ENCODE measurements at places on chromosomes 16 and 17.

- no peak for DNase-seq
Observed at GRCh38 chr17:48529683-48530009, 1.2 kb downstream of the HOXB1 start.

- DNase-seq, result no peak
Observed at GRCh38 chr16:84500531-84500930, 3.9 kb downstream of the MEAK7 start.

DNA sequence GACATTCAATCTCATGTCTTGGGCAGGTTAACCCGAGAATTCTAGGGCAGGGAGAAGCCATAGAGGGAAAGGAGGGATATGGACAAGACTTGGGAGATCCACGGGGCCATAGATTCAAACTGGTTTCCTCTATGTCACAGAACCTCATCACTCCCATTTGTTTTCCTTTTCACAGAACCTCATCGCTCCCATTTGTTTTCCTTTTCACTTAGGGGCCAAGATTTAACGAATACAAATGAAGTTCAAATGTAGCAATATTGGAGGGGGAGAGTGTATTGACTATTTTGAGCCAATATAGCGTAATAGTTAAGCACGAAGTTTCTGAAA lies 39.3 kb upstream of the LONP2 start:
- no peak for DNase-seq

DNA sequence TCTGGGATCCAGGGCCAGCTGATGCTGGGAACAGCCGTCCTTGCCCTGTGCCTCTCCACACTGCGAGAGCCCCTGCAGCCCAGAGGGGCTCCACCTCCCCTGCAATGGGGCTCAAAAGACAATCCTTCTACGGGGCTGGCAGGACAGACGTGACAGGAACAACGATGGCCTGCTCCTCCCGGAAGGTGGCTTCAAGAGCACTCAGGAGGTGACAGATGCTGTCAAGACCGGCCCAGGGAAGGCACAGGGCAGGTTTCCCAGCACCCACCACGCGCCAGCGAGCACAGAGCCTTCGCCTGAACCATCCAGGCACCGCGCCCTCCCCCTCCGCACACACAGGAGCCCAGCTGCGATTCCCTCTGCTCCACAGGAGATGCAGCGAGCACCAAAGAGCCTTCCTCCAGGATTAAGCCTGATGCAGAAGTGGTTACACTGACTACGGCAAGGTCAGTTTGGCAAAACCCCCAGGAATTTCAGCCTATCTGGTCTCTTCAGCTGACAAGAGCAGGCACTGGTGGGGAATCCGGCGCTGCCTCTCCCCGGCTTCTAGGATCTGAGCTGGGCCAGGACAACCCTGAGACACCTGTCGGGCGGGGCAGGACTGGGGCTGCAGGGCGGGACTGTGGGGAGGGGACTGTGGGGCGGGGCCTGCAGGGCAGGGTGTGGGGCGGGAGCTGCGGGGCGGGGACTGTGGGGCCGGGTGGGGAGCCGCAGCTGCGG lies 103.4 kb downstream of the ZNF778 start:
- DNase-seq, result peak; percentile 25

- DNase-seq, result no peak
Observed at GRCh38 chr17:40203131-40203530, 16.0 kb upstream of the WIPF2 start.

GRCh38 chr16:82701442-82701955 lies 74.7 kb downstream of the CDH13 start:
- DNase-seq, result no peak

GRCh38 chr17:82263641-82264040 lies 9.9 kb downstream of the CSNK1D start:
- DNase-seq, result no peak

DNA sequence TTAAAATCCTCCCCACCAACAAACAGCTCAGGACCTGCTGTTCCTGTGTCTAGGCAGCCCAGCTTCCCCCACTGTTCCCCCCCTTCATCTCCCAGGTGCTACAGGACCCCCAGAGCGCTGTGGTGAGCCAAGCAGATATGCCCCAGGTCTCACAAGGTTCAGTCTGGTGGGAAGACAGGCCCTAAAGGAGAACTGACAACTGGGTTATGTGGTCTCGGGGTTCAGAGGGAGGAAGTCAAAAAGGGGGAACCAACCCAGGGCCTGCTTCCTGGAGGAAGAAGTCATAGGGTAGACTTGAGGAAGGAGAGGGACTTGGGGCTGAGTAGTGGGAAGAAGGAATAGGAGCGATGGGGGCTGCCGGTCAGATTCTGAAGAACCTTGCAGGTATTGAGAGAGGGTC lies 2.6 kb downstream of the RIPOR1 start:
- no peak for DNase-seq

DNA sequence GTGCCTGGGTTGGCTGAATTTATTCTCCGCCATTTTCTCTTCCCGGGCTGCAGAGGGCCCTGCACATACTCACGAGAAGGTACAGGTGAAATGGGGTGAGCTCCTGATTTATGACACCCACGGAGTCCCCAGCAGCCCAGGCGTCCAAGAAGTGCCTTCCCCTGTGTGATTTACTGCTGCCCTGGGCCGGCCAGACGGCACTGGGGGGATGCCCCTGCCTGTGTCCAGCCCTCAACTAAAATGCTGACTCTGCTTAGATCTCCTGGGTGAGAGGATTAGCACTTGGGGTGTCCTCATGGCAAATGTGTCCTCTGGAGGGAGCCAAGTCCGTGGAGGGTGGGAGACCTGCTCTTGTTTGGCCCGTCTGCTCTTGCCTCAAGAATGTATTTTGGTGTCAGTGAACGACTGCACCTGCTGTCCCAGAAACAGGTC lies 132.4 kb downstream of the MAF start:
- no peak for DNase-seq
